ENCODE measurements at places on chromosomes 1 and 21.
A peak's percentile ranks its signal among the peaks of the same experiment; 100 is the strongest.

DNA sequence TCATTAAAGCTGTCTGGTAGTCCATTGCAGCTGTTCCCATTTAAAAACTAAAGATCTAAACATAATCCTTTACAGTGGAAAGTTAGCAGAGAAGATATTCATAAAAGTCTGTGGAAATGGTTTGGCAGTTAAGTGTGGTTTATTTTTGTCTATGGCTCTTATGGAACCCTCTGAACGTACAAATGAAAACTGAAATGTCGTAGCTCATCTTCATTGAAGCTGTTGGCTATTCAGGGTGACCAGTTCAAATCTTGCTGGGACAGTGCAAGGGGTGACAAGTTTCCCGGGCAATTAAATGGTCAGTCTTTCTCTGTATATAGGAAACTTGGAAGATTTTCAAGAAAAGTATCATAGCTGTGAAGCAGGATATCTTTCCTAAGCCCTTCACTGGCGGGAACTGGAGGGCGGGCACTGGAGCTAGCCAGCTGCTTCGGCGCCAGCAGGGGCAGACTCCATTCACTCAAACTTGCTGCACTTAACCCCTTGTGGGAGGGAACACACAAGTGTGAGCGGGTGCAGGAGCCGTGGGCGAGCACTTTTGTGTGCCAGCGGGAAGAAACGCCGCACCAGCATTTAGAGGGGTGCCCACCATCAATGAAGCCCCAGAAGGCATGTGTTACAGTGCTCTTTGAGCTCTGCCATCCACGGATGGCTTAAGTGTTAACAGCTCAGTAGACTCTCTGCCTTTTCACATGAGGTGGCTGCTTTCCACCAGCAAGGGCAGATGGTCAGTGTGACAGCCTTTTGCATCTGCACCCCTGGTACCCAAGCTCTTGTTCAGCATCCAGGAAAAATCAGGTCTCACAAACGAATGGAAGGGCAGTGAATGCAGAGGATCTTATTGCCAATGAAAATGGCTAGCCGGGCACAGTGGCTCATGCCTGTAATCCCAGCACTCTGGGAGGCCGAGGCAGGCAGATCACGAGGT lies 232.1 kb upstream of the KAZN start:
- DNase-seq: no peak

- DNase-seq: peak; percentile 69
These were observed at the start of gene EXTL2 for GRCh38 chr1:100894603-100895539. Gene EXTL2, minus strand, starts transcription at chr1:100894842. Its CDS starts 6,085 bp downstream, at chr1:100888757.

GRCh38 chr1:21573971-21574465 lies 64.8 kb downstream of the ALPL start:
- DNase-seq: peak; percentile 11

DNA sequence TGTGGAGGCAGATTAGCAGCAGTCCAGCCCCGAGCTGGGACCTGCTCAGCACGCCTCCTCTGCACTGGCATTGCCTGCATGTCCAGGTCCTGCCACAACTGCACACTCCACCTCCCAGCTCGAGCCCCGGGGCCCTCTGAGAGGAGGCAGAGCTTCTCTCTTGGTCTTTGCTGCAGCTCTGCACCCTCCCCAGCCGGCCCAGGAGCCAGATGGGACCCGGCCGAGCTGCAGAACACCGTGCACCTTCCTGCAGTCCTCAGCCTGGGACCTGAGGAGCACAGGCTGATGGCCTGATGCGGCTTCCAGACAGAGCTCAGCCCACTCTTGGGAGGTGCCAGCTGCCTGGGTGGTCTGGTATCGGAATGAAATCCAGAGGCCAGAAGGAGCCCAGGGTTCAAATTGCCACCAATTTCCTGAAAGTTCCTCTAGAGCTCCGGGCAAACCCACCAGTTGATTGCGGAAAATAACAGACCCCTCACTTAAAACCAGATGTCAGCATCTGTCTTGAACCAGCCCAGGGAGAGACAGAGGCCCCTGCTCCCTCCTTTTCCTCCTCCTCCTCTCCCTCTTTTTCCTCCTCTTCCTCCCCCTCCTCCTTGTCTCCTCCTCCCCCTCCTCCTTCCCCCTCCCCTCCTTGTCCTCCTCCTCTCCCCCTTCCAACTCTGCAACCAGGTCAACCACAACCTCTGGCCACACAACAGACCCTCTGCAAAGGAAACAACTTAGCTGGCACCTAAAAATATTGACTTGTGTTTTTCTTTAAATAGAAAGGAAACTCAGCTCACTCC lies 10.6 kb upstream of the SPSB1 start:
- DNase-seq: no peak

GRCh38 chr1:19112891-19113696 lies 97.0 kb downstream of the UBR4 start:
- DNase-seq: no peak

DNA sequence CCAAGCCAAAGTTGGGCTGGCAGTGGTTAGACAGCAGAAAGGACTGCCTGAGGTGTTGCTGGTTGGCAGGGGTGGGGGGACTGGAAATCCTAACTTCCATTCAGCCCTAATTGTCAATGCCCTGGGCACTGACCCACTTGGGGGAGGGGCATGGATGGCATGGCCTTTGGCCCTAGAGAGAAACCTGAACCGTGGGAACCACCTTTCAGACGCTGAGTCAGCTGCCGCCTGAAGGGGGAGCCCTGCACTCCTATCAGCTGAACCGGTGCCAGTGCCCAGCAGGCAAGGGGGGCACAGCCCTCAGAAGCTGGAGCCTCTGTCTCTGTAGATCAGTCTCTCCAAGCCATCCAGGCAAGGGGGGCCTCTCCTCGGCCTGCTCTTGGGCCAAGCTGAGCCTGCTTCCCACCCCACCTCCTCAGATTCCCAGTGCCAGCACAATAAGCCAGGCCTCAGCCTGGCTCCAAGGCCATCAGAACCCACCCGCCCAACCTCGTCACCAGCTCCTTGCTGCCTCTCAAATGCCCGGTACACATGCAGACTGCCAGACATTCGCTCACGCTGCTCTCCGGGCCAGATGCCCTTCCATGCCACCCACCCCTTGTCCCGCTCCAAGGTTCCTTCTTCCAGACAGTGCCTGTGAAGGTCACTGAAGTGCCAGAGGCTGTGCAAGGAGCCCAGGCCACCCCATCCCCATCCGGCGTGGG lies 11.6 kb downstream of the TINAGL1 start:
- peak; percentile 43 for DNase-seq

DNA sequence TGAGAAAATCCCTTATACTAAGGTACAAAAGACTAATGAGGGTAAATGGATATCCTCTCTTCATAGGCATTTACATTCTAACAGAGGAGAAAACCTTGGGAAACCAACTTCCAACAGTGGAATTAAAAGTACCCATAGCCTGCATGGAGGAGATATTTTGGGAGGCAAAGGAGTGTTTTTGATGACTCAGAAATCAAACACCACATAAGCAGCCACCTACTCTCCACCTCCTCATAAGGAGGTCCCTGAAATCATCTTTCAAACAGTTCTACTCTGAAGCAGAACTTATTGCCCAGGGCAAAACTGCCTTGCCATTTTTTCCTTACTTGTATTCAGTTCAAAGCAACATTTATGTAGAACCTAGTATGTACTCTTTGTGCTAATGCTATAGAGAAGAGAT lies 211.3 kb downstream of the KCNH1 start:
- DNase-seq: no peak

- no peak for DNase-seq
These were observed 178.1 kb upstream of the PBX1 start for GRCh38 chr1:164380893-164381292.

DNA sequence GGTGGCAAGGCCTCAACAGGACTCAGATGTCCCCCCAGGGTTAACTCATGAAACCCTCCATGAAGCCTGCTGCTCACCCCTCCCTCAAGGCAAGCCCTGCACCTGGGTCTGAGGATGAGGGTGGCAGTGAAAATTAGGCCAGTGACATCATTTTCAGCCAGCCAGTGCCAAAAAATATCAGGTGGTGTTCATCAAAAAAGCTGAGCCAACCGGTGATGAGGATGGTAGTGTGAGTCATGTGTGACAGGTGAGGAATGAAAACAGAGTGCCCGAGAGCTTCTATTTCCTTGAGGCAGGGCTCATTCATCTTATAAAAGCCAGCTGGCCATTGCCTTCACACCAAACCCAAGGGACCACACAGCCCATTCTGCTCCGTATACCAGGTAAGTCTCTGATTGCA lies at the start of gene SPRR1A:
Gene SPRR1A, plus strand, starts transcription at position 339 of the 400 bp plus-strand sequence. CDS start 1,150 bp downstream, outside the sequence.
- DNase-seq: no peak

DNA sequence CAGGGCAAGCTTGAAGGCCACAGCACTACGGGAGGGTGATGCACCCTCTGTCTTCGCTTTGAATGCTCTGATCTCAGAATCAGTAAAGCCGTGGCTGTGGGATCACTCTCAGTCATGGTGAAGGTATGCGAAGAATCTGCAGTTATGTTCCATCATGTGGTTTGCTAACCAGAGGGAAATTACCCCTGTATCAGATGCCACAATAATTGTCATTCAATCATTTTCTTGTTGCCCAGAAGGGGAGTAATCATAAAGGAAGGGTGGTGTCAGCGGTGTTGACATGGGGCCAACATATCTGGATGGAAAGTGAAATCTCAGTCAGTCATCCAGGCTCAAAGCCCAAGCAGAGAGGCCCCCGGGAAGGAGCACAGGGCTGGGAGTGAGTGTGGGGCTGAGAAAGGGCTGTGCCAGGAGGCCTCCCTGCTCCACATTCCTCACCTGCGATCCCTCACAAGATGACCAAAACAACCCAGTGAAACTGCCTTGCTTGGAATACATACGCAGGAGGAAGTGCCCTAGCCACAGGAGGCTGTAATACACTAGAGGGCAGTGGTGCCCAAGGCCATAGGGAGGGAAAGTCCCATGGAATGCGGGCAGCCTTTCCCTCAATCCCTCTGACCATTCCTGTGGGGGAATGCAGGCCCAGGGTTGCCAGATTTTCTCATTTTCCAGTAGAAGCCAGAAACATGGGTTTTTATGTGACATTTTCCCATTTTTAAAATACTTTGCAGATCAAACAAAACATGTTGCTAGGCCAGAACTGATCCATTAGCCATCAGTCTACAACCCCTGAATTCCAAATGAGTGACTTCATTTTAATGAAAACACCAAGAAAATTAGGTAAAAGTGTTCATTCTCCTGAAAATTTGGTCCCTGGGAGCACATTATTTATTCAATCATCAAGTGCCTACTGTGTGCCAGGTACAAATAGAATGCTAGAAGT lies 95.7 kb upstream of the VANGL1 start:
- no peak for DNase-seq
